GM12878 (cell line): ENCODE measurements at places on chromosomes 5 and 9. TPM values are rescaled to one million over a fixed set of nuclear protein-coding genes. Genes with fewer than 3 reads are reported as not detected.

The CAAP1 gene
- polyA plus RNA-seq, result 25.0 and 28.3 TPM in 2 replicates

The ANXA6 gene
- polyA plus RNA-seq, result 265 and 280 TPM in 2 replicates

The PLCXD3 gene
- polyA plus RNA-seq, result not detected in 2 replicates

The STKLD1 gene
- polyA plus RNA-seq, result 0.07 and 0.29 TPM in 2 replicates

The SPATA9 gene
- 0.16 and 0.66 TPM in 2 replicates for polyA plus RNA-seq

The SPINK1 gene
- not detected in 2 replicates for polyA plus RNA-seq

The ARL14EPL gene
- not detected in 2 replicates for polyA plus RNA-seq

The SPATA6L gene
- 0.42 and 0.90 TPM in 2 replicates for polyA plus RNA-seq

The RNF183 gene
- not detected in 2 replicates for polyA plus RNA-seq

The HTR1A gene
- not detected in 2 replicates for polyA plus RNA-seq

The TSSK1B gene
- polyA plus RNA-seq, result not detected in 2 replicates

The TCERG1 gene
- 83.1 and 99.9 TPM in 2 replicates for polyA plus RNA-seq

The TXN gene
- 1,319 and 1,349 TPM in 2 replicates for polyA plus RNA-seq
